ENCODE measurements at places on chromosomes 1 and 21. TPM values are rescaled to one million over a fixed set of nuclear protein-coding genes. Genes with fewer than 3 reads are reported as not detected.

Gene DYRK3
- 3.2 TPM for total RNA-seq

Gene PLA2G5
- total RNA-seq = 0.77 TPM

Gene KCND3
- total RNA-seq = 0.15 TPM

Gene RAB3B
- total RNA-seq = 15.1 TPM

Gene PCBP3
- 2.5 TPM for total RNA-seq

Gene PDZK1IP1
- total RNA-seq = not detected

Gene KCNK2
- total RNA-seq = not detected

Gene LCE3D
- not detected for total RNA-seq

Gene CNKSR1
- 10.0 TPM for total RNA-seq

DNA sequence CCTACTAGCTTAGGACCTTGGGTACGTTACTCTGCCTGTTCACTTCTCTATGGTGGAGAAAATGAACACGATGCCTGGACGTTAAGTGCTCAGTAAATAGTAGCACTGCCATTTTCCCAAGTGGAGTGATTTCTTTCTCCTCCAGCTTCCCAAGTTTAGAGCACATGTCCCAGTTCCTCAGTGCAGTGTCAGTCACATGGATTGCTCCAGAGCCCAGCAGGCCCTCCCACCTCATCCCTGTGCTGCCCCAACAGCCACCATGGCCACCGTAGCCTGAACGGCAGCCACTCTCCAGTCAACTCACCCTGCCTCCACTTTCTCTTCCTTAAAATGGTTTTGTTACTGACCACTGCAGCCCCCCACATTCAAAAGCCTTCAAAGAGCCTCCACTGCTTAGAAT lies 8.5 kb downstream of the STMN1 start:
- DNase-seq = no peak

GRCh38 chr1:219350172-219350931 lies 176.7 kb downstream of the LYPLAL1 start:
- no peak for DNase-seq

- DNase-seq = no peak
Observed at GRCh38 chr1:245216366-245217115, 61.8 kb downstream of the KIF26B start.

DNA sequence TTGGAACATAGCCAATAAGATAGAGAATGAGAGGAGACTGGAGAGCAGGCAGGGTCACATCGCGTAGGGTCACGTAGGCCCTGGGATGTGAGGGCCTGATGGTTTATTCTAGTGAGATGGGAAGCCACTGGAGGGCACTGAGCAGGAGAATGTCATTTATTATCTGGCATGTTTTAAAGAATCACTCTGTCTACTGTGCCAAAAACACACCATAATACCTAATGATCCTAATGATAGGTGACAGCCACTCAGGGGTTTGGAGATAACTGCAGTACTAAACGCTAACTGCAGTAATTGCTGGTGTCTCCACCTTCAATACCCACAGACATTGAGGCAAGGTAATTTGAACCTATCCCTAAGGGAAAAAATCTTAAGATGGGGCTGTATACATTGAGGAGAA lies 185.4 kb downstream of the TTLL7 start:
- DNase-seq = no peak

DNA sequence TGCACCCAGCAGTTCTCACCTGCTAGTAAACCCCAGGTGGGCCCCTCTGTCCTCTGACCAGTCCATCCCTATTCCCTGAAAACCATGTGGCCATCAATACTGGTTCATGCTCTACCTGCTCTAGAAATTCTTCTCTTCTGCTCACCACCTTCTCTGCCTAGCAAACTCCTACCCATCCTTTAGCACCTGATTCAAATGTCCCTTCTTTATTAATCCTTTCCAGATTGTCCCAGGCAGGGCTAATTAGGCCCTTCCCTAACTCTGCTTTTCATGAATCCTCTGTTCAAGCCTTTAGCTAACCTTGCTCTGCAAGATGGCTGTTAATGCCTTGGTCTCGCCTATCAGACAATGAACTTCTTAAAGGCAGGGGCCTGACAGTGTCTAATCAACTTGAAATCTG lies 62.1 kb upstream of the TRABD2B start:
- no peak for DNase-seq

DNA sequence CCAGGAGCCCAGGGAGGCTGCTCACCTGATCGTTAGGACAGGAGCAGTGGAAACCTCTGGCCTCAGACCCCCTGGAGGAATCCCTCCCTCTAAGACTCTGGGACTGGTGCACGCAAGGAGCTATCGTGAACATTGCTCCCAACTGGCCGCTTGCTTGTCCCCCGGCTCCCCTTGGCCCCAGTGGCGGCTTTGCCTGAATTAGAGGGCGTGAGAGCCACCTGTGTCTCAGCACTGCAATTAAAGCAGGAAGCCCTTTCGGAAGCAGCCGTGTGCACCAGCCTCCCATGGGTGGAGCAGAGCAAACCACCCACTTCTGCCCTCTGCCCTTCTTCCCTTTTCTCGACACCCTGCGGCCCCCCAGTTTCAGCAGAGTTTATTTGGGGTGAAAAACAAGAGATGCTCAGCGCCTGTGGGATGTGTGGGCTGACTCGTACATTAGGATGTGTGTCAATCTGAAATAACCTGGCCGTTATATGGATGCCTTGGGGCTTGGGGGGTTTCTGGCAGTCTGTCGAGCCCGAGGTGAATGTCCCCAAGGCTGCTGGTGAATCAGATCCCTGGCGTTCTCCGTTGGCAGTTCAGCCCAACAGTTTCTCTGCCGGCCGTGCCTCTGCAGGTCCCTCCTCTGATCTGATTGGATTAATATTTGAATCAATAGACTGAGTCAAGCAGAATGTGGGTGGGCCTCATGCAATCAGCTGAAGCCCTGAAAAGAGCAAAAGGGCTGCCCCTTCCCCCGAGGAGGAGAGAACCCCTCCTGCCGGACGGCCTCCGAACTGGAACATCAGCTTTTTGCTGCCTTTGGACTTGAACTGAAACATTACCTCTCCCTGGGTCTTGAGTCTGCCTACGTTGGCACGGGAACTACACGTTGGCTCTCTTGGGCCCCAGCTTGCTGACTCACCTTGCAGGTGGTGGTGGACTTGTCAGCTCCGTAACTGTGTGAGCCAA lies 7.3 kb upstream of the UMODL1 start:
- DNase-seq = no peak

DNA sequence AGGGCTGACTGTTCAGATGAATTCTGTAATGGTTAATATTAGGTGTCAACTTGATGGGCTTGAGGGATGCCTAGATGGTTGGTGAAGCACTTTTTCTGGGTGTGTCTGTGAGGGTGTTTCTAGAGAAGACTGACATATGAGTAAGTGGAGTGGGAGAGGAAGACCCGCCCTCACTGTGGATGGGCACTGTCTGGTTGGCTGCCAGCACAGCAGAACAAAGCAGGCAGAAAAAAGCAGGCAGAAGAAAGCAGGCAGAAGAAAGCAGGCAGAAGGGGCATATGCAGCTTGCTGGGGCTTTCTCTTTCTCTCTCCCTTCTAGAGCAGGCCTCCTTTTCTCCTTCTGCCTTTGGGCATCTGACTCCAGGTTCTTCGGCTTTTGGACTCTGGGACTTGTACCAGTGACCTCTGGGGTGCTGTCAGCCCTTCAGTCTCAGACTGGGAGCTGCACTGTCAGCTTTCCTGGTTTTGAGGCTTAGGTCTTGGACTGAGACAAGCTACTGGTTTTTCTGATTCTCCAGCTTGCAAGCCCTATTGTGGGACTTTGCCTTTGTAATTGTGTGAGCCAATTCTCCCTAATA lies 42.9 kb upstream of the CD2 start:
- no peak for DNase-seq

- no peak for DNase-seq
Observed at GRCh38 chr1:193905288-193906085, 719.1 kb upstream of the B3GALT2 start.

GRCh38 chr1:38973659-38974437 lies 17.2 kb upstream of the AKIRIN1 start:
- no peak for DNase-seq

DNA sequence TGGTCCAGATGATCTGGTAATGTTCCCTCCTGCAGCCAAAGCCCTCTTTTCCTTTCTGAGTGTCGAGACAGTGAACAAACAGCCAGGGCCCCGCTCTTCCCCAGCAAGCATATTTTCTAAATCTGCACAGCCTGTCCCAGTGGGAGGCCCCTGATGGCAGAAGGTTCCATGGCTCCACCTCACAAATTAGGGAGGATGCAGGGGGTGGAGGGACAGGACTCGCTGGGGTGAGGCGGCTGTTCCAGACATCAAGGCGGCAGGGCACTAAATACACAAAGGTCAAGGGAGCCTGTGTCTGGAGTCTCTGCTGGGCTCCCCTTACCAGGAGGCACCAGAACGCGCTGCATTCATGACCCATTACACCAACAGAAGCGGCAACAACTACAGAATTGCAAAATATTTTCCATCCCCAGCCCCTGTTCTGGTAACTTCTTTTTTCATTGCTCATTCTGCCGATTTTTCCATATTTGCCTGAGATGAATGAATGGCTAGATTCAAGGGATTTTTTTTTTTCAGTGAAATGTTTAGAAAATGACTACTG lies 27.0 kb upstream of the PRELP start:
- DNase-seq = no peak

GRCh38 chr21:44275041-44275440 lies 10.6 kb upstream of the AIRE start:
- DNase-seq = no peak

DNA sequence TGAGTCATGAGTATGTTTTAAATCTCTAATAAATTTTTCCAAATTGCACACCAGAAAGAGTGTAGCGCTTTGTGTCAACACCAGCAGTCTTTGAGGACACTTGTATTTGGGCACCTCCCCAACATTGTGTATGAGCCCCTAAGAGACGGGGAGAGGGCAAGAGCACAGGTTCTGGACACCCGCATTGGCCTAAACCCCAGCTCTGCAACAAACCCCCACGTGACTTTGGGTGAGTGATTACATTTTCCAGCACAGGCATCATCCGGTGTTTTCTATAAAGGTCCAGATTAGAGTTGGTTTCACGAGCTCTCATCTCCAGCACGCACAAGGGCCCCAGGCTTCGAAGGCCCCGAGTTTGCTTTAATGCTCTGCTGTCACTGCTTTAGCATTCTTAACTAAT lies 66.3 kb upstream of the SLC45A1 start:
- DNase-seq = no peak

- DNase-seq = no peak
Observed at GRCh38 chr1:96016219-96016618, 705.4 kb upstream of the PTBP2 start.

DNA sequence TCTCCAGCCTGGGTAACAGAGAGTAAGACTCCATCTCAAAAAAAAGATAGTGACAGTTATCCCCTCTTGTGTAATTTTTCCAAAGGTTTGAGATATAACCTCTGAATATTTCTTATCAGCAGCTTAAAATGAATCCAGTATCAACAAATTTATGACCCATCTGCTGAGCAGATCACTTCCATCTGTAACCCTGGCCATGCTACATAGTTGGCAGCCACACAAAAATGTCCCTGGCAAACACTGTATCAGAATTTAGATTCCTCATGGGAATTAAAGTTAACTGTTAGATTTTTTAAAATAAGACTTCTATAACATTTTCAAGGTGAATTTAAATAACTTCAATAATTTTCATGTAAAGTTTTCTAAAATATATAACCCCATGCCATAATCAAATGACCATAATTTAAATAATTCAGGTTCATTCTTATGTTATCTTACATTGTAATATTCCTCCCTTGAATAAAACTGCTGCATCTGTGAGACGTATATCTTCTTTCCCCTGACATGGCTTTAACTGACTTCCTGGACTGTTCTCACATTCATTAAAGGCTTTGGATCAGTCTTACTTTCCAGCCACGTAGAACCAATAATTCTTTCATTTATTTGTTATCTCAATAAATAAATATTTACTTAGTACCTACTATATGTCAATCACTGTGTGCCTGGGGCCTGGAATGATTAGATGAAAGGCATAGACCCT lies 5.3 kb upstream of the PRPF38B start:
- DNase-seq = no peak

- DNase-seq = no peak
Observed at GRCh38 chr1:39184354-39184818, 20.1 kb upstream of the MACF1 start.

- no peak for DNase-seq
Observed at GRCh38 chr1:99992760-99993467, 23.1 kb downstream of the SLC35A3 start.

GRCh38 chr1:8540261-8540941 lies 222.5 kb downstream of the SLC45A1 start:
- DNase-seq = no peak
